ENCODE measurements at places on chromosomes 4 and X.
A peak's percentile ranks its signal among the peaks of the same experiment; 100 is the strongest.

GRCh38 chr4:178599521-178599920 is 1157.3 kb upstream of the AGA start:
- no peak for DNase-seq

- peak; percentile 82 for DNase-seq
Observed at GRCh38 chr4:8241895-8242696, 27.5 kb upstream of the HTRA3 start.

DNA sequence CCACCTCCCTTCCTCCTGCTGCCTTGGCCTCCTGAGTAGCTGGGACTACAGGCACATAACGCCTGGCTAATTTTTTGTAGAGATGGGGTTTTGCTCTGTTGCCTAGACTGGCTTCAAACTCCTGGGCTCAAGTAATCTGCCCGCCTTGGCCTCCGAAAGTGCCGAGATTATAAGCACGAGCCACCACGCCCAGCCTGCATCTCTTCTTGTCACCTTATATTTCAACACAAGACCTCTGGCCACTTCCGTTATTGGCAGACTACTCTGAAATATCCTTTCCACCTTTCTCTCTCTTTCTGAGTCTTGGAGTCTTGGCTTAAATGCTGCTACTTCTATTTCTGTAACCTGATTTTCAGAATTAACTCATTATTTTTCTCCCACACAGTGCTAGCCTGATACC is 5.6 kb downstream of the KIAA0232 start:
- DNase-seq = no peak

- no peak for DNase-seq
Observed at GRCh38 chr4:11469650-11470437, 41.1 kb upstream of the HS3ST1 start.

GRCh38 chrX:9352694-9353411 is 112.0 kb upstream of the TBL1X start:
- DNase-seq = no peak

Measured in activated T-cell treated with anti-CD3 and anti-CD28 coated beads for 1 hour (primary cell).